Vagina (tissue), 2 donors: ENCODE measurements at places on chromosomes 3 and 15. TPM values are rescaled to one million over a fixed set of nuclear protein-coding genes. Genes with fewer than 3 reads are reported as not detected.

DNA sequence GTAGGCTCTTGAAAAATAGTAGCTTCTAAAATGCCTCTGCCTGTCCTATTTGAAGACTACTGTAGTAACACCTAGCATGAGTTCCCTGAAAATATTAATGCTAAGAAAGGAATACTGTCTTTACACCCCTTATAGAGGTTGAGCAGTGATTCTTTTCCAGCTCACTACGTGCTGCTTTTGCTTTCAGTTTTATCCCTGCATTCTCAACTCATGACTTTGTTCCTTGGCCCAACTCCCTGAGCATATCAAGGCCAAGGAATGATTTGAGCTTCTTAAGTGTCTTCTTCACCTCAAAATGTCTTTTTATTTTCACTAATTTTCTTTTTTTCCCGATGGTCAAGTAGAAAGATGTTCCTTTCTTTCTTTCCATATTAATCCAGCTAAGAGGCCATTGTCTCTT lies 16.5 kb upstream of the P2RY13 start:
- peaks cover 8% of the 10 kb centered on the region for H3K4me1 ChIP-seq
- H3K36me3 ChIP-seq = no peaks in the 10 kb centered on the region
- no peak for DNase-seq
- H3K27ac ChIP-seq = no peak overlapping the region
- no peak overlapping the region for H3K4me3 ChIP-seq
- H3K27me3 ChIP-seq = no peaks in the 10 kb centered on the region

- H3K4me1 ChIP-seq = peaks cover 14% of the 10 kb centered on the region
- H3K27me3 ChIP-seq = no peaks in the 10 kb centered on the region
- no peaks in the 10 kb centered on the region for H3K36me3 ChIP-seq
- H3K27ac ChIP-seq = no peak overlapping the region
- no peak overlapping the region for H3K4me3 ChIP-seq
Observed at GRCh38 chr15:39631357-39631756, 50.5 kb downstream of the THBS1 start.

DNA sequence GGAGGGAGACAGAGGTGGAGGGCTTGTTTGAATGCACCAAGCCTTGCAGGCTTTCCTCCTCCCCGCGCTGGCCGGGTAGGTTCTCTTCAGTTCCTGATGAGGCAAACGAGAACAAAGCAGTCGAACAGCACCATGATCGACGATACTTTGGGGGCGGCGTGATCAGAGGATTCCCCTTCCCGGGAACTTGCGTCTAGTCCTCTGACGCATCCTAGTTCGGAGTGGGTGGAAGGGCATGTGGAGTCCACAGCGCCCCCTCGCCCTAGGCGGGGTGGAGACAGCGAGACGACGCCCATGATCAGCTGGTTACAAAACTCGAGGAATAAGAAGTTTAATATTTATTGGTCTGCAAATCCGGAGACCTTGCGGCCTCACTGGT lies 452 bp upstream of the SV2B start:
- DNase-seq = peak; percentile 52
- H3K36me3 ChIP-seq = no peaks in the 10 kb centered on the region

- H3K27ac ChIP-seq = no peak overlapping the region
- DNase-seq = no peak
- no peak overlapping the region for H3K4me3 ChIP-seq
- no peaks in the 10 kb centered on the region for H3K36me3 ChIP-seq
Observed at GRCh38 chr15:68589783-68590710, 11.3 kb downstream of the CORO2B start.

- H3K27me3 ChIP-seq = no peaks in the 10 kb centered on the region
- H3K36me3 ChIP-seq = no peaks in the 10 kb centered on the region
- no peak for DNase-seq
- H3K4me1 ChIP-seq = no peaks in the 10 kb centered on the region
- no peak overlapping the region for H3K4me3 ChIP-seq
Observed at GRCh38 chr15:58109419-58109818, 28.8 kb upstream of the AQP9 start.

GRCh38 chr3:177337541-177338331 lies 140.5 kb upstream of the TBL1XR1 start:
- peaks cover 33% of the 10 kb centered on the region for H3K4me1 ChIP-seq
- H3K27ac ChIP-seq = no peak overlapping the region
- no peaks in the 10 kb centered on the region for H3K36me3 ChIP-seq
- DNase-seq = no peak

DNA sequence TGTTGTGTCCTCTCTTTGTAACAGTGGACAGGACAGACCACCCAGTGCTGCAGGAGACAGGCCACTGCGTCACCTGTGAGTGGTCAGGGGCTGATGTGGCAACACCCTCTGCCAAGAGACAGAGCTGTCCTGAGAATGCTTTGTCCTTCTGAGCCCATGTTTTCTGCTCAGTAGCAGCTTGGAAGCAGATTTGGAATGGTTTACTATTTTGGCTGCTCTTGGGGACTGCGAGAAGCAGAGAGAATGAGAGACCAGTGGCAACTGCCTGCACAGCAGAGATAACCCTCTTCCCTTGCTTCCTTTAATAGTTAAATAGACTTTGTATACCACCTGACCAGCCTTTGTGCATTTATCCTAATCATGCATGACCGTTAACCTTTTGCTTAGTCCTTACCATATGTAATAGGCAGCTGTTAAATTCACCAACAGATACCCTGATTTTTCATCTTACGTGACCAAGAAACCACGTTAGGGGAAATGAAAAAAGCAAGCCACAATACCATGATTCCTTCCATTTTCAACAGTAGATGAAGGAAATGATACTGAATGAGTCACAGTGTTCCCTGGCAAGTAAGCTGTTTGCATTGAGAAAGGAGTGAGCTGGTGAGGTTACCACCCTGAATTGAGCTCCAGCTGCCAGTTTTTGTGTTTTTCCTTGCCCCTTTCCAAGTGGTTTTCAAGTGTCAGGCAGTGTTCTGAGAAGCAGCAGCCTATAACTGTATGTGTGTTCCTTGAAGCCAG lies 35.5 kb downstream of the B3GALNT1 start:
- no peak overlapping the region for H3K27ac ChIP-seq
- no peak overlapping the region for H3K4me3 ChIP-seq
- DNase-seq = no peak
- H3K27me3 ChIP-seq = no peaks in the 10 kb centered on the region
- H3K4me1 ChIP-seq = peaks cover 10% of the 10 kb centered on the region

DNA sequence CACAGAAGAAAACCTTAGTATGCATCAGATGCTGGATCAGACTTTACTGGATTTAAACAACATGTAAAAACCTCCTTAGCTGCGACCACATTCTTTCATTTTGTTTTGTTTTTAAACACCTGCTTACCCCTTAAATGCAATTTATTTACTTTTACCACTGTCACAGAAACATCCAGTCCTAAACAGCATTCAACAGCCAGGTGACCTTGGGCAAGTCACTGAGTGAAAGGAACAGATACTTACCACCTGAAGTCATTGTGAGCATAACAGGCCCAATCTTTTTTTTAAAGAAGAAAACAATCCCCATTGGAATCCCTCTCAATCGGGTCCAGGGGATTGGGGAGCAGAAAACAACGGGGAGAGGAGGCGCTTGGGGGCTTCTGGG lies 390 bp downstream of the STARD5 start:
- no peaks in the 10 kb centered on the region for H3K36me3 ChIP-seq
- H3K27me3 ChIP-seq = no peaks in the 10 kb centered on the region
- H3K4me1 ChIP-seq = peaks cover 24% of the 10 kb centered on the region

DNA sequence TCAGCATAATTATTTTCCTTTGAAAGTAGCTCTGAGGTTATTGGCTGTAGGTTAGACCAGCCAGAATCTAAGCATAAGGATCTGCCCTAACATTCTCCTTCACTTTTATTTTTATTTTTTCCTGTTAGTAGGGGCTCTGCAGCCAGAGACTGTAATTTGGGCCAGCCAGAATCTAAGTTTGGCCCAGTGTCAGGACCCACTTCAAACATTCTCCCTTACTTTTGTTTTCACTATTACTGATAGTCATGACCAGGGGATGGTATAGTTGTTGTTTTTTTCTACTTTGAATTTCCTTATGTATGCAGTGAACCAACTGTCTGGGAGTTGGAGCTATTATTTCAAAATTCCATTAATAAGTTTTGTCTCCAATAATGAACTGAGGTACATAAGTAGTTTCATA lies 121.0 kb upstream of the MBNL1 start:
- no peaks in the 10 kb centered on the region for H3K36me3 ChIP-seq
- no peaks in the 10 kb centered on the region for H3K27me3 ChIP-seq
- peaks cover 25% of the 10 kb centered on the region for H3K4me1 ChIP-seq
- DNase-seq = no peak

DNA sequence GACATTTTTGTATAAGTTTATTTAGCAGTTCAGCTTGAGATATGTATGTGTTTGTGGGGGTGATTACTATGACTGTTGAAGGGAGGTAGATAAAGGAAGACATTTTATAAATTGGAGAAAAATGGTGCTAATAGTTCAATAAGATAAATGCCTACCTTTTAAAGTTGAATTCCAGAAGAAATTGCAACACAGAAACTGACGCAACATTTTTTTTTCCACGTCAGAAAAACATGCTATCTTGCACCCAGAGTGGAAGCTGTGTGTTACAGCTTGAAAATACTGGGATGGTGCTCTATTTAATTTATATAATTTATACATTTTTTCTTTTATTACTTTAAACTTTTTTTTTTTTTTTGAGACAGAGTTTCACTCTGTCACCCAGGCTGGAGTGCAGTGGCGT lies 171.7 kb downstream of the WNT5A start:
- H3K27ac ChIP-seq = no peak overlapping the region
- H3K36me3 ChIP-seq = no peaks in the 10 kb centered on the region
- DNase-seq = no peak
- no peaks in the 10 kb centered on the region for H3K4me1 ChIP-seq

DNA sequence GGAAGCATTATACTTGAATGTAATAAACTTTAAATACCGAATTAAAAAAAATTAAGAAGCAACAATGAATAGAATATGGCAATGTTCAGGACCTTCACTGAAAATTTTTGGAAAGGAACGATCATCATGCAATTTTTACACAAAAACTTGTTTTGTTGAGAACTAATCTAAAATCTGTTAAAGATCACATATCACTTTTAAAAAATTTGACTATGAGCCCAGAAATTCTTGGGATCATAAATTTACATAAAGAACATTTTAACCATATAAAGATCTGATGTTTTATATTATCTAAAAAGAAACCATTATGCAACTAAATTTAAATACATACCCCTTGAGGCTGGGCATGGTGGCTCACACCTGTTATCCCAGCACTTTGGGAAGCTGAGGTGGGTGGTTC lies 76.2 kb upstream of the MELTF start:
- H3K4me3 ChIP-seq = no peak overlapping the region
- no peak for DNase-seq
- H3K27me3 ChIP-seq = no peaks in the 10 kb centered on the region
- no peak overlapping the region for H3K27ac ChIP-seq

DNA sequence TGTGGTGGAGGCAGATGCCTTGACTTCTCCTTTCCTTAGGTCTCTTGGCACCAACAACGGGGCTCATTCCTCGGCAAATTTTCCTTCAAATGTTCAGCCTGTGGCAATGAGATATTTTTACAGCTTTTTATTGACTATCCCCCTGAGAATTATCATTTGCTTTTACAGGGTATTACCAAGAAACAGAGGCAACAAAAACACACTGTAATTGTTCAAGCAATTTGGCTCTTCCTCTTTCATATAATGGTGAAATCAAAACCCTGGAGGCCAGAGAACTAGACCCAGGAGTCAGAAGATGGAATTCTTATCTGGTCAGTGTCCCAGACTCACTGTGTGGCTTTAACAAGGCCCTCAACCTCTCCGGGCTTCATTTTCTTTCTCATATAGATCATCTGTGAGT lies 40.1 kb downstream of the TRIM42 start:
- no peaks in the 10 kb centered on the region for H3K36me3 ChIP-seq
- no peaks in the 10 kb centered on the region for H3K27me3 ChIP-seq
- H3K27ac ChIP-seq = no peak overlapping the region
- no peak for DNase-seq
- H3K4me1 ChIP-seq = peaks cover 9% of the 10 kb centered on the region

Gene DUOX1
- total RNA-seq = 98.7 TPM

Gene BCHE
- 2.9 TPM for total RNA-seq

Gene EPHA3
- 24.1 TPM for total RNA-seq
